ENCODE measurements at places on chromosomes 5 and 9. TPM values are rescaled to one million over a fixed set of nuclear protein-coding genes. Genes with fewer than 3 reads are reported as not detected.

Gene HSD17B3
- not detected for total RNA-seq

Gene SCGB3A2
- not detected for total RNA-seq

Gene CBY3
- not detected for total RNA-seq

Gene INSL4
- 17.1 TPM for total RNA-seq

Gene POU5F2
- total RNA-seq: 0.02 TPM

Gene PCDHB12
- not detected for total RNA-seq

Gene LCN6
- total RNA-seq: not detected

Gene TTC23L
- total RNA-seq: not detected

Gene IPPK
- 13.3 TPM for total RNA-seq

Gene SHOC1
- total RNA-seq: not detected

Gene CER1
- total RNA-seq: not detected

Gene BARHL1
- 0.03 TPM for total RNA-seq

Gene CDC20B
- total RNA-seq: 0.07 TPM

Gene C9orf153
- 0.34 TPM for total RNA-seq

Gene IL31RA
- 1.2 TPM for total RNA-seq

Gene CCNJL
- total RNA-seq: 11.2 TPM
